ENCODE measurements at places on chromosomes 3 and 15.

GRCh38 chr3:58048301-58048700, 40.1 kb downstream of the FLNB start:
- no peak for DNase-seq

DNA sequence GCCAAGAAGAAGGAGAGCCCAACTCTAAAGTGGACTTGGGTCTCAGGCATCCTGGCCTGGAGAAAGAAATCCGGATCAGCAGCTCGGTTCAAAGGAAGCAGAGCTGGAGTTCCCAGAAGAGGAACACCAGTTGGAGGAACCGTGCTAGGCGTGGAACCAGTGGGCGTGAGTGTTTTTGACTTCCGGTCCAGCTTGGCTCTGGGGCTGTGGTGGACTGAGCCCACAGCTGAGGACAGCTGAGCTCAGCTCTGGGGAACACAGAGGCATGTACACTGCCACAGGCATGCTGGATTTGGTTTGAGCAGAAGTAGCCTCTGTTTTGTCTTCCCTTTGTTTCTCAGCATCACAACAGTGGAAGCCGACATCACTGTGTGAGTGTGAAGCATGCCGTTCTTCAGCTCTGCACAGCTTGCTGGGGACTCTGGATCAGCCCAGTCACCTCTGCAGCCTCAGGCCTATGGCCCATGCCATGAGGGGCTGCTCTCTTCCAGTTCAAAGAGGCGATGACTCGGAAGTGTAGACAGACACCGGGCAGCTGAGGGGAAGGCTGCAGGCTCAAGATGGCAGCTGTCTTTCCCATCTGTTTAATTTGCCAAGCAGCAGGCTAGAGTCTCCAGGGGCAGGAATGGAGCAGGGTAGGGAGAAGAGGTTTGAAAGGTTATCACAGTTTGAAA, 185.8 kb upstream of the UBE3A start:
- no peak for DNase-seq

DNA sequence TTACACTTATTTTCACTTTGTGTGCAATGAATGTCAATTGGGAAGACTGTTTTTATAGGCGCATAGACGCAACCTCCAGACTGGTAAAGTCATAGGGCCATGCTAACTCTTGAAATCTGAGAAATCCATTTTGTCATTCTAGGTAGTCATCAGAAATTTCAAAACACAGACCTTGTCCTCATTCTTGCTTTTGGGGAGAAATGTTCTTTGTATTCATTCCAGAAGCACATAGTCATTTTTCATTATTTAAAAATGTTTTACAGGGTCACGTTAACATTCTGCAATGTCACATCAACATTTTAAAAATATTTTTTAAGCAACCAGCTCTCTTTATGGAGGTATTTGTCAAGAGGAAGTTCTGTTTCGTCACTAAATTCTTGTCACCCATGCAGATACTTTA, 898.4 kb downstream of the PDCD6IP start:
- DNase-seq = no peak

- no peak for DNase-seq
Observed at GRCh38 chr3:148648685-148649352, 48.9 kb upstream of the AGTR1 start.

DNA sequence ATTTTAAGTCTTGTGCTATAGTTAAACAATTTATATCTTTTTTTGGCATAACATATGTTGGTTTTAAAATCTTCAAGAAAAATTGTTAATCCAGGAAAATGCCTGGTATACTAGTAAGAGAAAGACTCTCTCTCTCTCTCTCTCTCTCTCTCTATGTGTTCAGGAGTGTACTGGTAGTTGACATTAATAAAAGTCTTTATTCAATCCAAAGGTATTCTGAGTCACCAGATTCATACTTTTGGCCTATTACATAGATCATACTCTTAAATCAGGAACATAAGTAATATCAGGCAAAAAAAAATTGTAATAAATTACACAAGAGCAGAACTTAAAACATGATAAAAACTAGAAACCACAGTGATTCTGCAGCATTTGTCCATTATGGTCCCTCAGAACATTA, 70.2 kb downstream of the TFG start:
- no peak for DNase-seq

GRCh38 chr15:86624261-86625036, 544.8 kb downstream of the AGBL1 start:
- peak; percentile 41 for DNase-seq

DNA sequence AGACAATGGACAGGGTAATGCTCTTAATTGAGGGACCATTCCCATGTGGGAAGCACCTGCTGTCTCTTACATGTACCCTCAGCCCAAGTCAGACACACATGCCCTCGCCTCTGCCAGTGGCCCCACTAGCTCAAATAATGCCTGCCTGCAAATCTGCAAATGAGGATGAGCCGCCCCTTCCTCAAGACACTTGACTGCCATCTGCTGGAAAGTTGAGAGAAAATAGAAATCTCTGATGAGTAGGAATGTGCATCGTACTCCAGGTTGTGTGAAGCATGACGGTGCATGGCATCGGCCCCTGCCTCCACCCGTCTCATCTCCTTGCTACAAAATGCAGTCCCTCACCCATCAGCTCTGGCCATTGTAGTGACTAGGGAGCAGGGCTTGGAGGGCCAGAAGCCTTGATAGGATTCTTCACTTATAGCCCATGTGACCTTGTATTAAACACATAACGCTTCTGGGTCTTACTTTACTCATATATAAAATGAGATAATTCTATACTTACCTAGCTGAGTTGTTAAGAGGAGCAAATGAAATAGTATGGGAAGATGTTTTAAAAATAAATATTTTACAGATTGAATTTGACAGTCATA, 6.3 kb upstream of the SCN5A start:
- DNase-seq = peak; percentile 14

DNA sequence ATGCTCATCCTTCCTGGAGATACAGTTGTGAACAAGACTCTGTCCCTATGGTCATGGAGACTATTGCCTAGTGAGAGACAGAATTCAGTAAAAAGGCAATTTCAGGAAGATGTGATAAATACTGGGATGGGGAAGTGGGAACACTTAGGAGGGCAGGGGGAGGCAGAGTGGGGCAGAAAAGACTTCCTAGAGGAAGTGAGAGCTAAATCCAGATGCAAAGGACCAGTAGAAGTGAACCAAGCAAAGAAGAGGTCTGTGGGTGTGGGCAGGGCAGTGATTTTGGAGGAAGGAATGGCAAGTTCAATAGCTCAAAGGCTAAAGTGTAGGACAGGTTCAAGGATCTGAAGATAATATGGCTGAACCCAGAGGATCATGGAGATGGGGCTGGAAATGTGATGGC, 68.9 kb downstream of the CD200R1L start:
- no peak for DNase-seq

DNA sequence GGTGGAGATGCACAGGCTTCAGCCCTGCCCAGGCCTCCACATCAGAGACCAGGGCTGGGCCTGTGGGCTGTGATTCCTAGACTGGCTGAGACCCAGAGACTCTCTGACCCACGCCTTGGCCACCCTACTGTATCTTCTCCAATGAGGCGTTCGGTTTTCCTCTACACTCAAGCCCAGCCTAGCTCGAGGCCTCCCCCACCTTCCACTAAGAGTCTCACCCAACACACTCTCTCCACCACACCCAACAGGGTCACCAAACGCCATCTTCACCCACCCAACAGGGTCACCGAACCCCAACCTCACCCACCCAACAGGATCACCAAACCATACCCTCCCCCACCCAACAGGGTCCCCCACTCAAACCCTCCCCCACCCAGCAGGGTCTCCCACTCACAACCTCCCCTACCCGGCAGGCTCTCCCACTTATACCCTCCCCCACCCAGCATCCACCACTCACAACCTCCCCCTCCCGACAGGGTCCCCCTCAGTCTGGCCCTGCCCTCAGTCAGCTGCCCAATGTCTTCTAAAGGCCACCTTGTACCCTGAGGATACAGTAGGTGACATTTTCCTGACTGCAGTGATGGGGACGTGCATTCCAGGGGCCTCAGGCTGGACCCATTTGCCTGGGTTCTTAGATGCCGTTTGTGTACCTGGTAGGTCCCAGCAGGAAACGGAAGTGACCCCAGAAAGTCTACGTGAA, 20.4 kb downstream of the CFAP100 start:
- no peak for DNase-seq

DNA sequence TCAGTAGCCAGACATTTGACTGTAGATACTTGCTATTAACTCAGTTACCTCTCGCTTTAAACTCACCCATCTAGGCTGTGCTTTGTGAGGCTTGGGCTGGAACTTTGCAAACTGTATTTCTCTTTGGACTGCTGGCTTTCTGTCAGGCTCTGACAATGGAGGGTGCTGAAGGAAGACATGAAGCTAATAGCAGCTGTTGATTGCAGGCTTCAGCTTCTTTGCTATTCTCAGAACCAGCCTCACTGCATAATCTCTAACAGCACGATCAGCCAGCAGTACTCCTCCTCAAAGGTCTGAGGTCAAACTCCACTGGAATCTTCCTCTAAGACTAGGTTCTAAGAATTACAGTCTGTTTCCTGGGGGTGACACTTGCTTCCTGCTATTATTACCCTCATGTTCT, 295.6 kb downstream of the ZBBX start:
- no peak for DNase-seq

DNA sequence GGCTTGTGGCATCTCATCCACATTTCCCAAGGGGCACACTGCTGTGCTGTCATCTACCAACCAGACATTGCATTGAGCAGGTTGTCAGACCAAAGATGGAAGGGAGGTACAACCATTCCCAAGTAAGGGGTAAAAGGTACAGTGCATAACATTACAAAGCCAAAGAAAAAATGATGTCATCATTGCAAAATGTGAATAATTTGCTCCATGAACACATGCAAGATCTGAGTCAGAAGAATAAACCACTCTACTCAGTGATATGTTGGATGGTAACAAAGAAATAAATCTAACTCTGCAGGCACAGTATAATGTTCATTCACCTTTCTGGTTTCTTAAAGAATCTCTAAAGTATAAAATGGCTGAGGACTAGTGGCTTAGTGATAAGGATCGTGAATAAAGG, 202.7 kb downstream of the MAGI1 start:
- no peak for DNase-seq

DNA sequence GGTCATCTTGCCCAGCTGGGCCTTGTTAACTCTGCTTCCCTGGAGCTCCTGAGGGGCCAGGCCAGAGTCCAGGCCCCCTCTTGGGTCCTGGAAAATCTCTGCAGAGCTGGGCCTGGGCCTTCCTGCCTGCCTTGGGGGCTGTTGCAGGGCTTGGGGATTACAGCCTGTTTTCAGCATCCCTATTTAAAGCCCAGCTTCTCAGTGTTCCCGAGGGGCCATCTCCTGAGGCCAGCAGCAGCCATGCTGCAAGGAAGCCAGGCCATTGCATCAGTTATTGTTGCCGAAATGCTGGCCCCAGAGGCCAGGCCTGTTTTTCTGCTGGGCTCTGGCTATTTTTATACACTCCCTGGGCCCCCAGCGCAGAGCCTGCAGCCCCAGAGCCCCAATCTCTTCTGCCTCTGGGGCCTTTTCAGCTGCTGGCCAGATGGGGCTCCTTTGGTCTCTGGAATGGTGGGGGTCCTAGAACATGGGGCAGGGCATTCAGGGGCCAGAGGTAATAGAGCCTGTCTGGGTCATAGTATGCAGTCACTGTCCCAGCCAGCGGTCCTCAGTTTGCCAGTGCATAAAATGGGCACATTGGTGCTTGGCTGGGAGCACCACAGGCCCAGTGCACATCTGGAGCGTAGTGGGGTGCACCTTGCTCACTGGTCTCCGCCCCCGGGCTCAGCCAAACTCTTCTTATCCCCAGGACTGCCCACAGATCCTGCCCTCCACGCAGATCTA, 28.5 kb downstream of the PLXNA1 start:
- no peak for DNase-seq

DNA sequence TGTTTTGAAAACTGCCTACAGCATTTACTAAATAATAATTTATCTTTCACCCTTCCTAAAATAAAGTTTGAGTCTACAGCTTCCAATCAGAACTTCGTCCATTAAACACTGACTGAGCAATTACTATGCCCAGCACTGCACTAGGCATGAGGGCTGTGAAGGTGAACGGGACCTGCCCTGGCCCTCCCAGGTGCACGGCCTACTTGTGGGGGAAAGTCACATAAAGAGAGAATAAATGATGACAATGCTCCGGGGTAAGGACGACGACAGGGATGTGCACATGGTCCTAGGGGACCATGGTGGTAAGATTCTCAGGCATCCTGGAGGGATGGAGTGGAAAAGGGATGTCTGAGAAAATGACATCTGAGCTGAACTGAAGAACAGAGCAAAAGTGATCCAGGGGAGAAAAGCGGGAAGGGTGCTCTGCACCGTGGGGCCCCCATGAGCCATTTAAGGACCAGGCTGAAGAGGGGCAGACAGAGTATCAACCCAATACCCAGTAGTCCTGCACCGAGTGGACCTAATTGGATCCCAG, 11.5 kb downstream of the PLA2G4F start:
- DNase-seq = no peak

- DNase-seq = no peak
Observed at GRCh38 chr15:47639042-47639441, 78.3 kb upstream of the SEMA6D start.

- DNase-seq = peak; percentile 62
Observed at GRCh38 chr3:85838921-85839320, 880.1 kb downstream of the CADM2 start.
